GM23248 (cell line): ENCODE measurements at places on chromosomes 11 and 22. TPM values are rescaled to one million over a fixed set of nuclear protein-coding genes. Genes with fewer than 3 reads are reported as not detected.
A peak's percentile ranks its signal among the peaks of the same experiment; 100 is the strongest.

The SYT7 gene
- 1.5 and 1.9 TPM in 2 replicates for total RNA-seq

DNA sequence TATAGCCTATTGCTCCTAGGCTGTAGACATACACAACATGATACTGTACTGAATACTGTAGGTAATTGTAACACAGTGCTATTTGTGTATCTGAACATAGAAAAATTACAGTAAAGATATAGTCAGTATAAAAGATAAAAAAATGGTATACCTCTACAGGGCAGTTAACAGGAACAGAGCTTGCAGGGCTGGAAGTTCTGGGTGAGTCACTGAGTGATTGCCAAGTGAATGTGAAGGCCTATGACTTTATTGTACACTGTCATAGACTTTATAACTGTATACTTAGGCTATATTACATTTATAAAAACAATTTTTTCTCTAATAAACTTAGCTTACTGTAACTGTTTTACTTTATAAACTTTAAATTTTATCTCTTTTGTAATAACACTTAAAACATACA lies 332.4 kb upstream of the ARHGAP42 start:
- H3K4me3 ChIP-seq: no peak overlapping the region
- no peaks in the 10 kb centered on the region for H3K4me1 ChIP-seq
- no peaks in the 10 kb centered on the region for H3K27me3 ChIP-seq
- no peaks in the 10 kb centered on the region for H3K36me3 ChIP-seq

- DNase-seq: peak; percentile 94
- no peaks in the 10 kb centered on the region for H3K27me3 ChIP-seq
- peak overlapping the region; percentile 28 for H3K4me3 ChIP-seq
- 0 out of 2 replicates have a peak, but pooled peaks cover 5% of the 10 kb centered on the region for H3K36me3 ChIP-seq
These were observed 4.8 kb upstream of the ARHGEF12 start for GRCh38 chr11:120331301-120331996.

The EFCAB6 gene
- total RNA-seq: 1.5 and 3.5 TPM in 2 replicates

GRCh38 chr22:25996669-25997068 lies 172.6 kb upstream of the SEZ6L start:
- no peaks in the 10 kb centered on the region for H3K4me1 ChIP-seq
- H3K27me3 ChIP-seq: no peaks in the 10 kb centered on the region
- no peak for DNase-seq
- no peaks in the 10 kb centered on the region for H3K36me3 ChIP-seq

- H3K27me3 ChIP-seq: 0 out of 2 replicates have a peak, but pooled peaks cover 9% of the 10 kb centered on the region
- no peak overlapping the region for H3K27ac ChIP-seq
- H3K4me3 ChIP-seq: no peak overlapping the region
- no peaks in the 10 kb centered on the region for H3K4me1 ChIP-seq
- no peaks in the 10 kb centered on the region for H3K36me3 ChIP-seq
- no peak for DNase-seq
These were observed 1.8 kb downstream of the IGLL1 start for GRCh38 chr22:23578306-23578705.

The AIFM3 gene
- 0.65 TPM in 1 of 2 replicates, not detected in the other for total RNA-seq

DNA sequence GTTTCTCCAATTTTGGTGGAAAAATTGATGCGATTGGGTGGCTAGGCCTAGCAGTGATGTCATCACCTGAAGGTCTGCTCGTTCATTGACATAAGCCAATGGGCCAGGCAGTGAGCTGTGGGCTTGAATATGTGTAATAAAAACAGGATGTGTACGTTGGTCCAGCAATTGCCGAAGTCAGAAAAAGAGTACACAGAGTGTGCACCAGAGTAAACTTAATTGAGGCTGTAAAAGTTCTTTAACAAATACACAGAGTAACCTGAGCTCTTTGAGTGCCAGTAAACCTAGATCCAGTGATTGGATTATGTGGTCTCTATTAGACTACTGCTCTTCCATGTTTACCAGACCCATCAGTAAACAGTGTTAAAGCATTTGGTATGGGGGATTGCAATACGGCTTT lies 13.0 kb upstream of the GLYATL1 start:
- no peaks in the 10 kb centered on the region for H3K27me3 ChIP-seq
- peak; percentile 4 for DNase-seq
- H3K4me1 ChIP-seq: peaks cover 23% of the 10 kb centered on the region
- H3K4me3 ChIP-seq: no peak overlapping the region
- H3K27ac ChIP-seq: no peak overlapping the region

The MAPK12 gene
- 22.8 and 28.7 TPM in 2 replicates for total RNA-seq
